Cortex of kidney (tissue), 1 donor: ENCODE measurements at places on chromosomes 4 and X.

GRCh38 chrX:152601848-152602616 lies 35.7 kb upstream of the GABRQ start:
- DNase-seq = no peak

GRCh38 chr4:173246719-173247118 lies 78.1 kb downstream of the GALNT7 start:
- DNase-seq = no peak

GRCh38 chr4:118270492-118270891 lies 82.3 kb downstream of the PRSS12 start:
- no peak for DNase-seq

GRCh38 chrX:133249266-133250058 lies 31.3 kb upstream of the TFDP3 start:
- no peak for DNase-seq

DNA sequence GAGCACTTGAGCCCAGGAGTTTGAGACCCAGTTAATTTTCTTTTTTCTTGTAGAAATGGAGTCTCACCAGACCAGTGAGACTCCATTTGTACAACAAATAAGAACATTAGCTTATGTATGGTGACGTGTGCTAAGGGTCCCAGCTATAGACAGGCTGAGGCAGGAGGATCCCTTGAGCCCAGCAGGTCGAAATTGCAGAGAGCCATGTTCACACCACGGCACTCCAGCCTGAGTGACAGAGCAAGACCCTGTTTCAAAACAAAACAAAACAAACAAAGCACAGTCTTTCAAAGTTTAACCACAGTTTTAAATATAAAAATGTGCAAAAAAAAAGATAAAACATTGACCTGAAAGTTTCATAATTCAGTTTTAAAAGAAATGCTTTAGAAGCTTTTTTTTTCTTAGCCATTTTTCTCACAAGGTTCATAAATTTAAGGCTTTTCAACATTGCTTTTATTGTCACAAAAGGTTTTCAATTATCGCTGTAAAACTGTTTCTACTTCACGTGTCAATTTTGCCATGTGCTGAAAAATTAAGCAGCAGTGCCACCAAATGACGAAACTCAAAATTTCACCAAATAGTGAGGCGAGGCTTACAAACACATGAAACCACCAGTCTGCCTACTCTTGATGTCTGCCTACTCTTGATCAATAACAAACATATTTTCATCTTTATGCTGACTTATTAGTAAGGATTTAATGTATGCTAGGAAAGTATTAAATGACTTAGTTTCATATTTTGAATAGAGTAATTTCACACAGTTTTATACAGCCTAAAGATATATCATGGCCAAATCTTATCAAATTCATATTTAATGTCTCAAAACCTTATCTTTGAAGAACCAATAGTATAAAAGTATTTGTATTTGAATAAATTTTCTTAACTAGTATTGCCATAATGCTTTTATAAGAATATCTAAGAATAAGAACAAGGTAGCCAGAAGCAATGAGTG lies 126.3 kb downstream of the NEK1 start:
- no peak for DNase-seq

GRCh38 chrX:34563804-34564203 lies 93.3 kb downstream of the TMEM47 start:
- DNase-seq = no peak

DNA sequence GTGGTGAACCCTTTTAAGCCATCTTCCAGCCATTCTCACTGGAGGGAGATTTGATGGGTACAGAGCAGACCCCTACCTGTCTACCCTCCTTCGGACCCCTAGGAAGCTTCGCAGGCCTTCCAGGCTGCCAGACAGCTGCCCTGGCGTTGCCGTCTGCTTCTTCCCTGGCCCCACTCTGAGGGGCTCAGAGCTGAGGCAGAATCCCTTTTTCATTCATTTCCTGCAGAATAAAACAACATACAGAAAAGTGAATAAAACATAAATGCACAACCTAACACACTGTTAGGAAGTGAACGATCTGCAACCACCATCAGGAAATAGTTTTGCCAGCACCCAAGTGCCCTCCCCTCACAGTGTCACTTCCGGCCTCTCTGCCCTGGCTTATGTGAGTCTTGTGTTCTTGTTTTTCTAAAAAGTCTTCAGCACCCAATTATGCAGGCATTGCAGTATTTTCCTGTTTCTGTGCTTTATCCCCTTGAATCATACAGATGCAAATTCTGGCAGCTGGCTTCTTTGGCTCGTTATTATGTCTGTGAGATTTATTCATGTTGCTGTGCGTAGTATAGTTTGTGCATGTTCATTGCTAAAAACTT lies 5.6 kb upstream of the ADD1 start:
- no peak for DNase-seq

DNA sequence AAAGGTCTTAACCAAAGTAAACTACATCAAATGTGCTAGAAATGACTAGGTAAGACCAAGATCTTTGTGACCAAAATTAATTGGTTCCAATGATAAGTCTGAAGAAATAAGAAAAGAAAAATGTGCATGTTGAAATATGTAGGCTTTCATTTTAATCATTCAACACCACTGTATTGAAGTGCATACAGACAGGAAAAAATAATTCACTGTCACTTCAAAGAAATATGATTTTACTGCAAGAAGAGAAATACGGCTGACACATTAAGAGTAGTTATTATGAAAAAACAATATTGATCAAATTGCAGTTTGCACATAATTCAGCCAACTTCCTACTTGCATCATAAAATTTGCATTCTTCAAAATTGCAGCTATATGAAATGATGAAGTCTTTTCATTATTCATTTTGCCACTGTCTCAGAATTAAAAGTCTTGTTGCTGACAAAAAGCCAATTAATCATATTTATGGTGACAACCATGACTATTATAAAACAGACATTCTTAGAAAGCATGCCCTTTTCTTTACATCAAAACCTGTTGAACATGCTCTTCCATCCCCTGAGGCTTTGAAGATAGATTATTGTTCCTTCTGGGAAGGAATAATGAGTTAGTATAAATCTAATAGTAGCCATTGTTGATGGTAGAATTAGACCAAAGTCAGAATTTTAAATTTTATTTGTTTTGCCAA lies 405.9 kb upstream of the MAD2L1 start:
- no peak for DNase-seq

DNA sequence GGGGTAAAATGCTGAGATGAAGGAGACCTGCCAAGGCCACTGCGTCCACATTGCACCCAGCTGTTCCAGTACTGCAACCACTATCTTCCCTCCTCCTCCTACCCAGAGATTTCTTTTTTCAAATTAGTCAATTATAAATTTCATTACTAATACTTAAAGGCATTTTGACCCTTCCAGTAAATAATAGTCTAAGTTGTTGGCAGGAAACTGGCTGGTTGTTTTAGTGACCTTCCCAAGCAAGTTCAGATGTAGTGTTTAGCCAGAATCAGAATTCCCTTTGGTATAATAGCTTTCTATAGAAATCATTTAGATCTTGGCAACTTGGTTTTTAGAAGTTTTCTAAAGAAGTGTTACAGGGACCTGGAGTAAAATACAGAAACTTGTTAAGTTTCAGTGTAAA lies 66.0 kb downstream of the AASDH start:
- no peak for DNase-seq

DNA sequence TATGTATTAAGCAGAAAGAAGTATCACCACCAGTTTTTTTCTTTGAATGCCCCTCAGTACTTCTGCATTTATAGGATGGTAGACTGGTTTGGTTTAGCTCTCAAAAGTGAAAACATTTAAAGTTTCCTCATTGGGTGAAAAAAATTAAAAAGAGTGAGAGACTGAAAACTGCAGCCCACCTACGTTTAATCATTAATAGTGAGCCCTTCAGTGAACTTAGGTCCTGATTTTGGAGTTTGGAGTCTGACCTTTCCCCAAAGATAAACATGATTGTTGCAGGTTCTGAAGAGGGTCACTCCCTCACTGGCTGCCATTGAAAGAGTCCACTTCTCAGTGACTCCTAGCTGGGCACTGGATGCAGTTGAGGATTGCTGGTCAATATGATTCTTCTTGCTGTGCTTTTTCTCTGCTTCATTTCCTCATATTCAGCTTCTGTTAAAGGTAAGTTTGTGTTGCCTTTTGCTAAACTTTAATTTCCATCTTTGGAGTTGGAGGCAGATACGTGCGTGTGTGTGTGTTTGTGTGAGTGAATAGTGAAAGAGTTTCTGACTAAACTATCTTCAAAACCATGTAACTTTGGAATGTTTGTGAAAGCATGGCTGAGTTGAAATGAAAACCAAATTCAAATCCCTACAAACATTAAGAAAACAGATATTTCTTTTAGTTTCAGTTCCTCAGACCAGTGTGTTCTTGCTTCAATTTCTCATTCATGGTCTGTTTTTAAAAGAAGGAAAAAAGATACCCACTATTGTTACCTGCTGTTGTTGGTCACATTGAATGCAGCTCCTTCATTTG lies at the start of gene MTTP:
Gene MTTP, plus strand, starts transcription at position 295 of the 795 bp plus-strand sequence. Its CDS starts 86 bp downstream, at position 381.
- DNase-seq = no peak

- DNase-seq = no peak
Measured at GRCh38 chr4:107117726-107118125, 81.6 kb upstream of the DKK2 start.

DNA sequence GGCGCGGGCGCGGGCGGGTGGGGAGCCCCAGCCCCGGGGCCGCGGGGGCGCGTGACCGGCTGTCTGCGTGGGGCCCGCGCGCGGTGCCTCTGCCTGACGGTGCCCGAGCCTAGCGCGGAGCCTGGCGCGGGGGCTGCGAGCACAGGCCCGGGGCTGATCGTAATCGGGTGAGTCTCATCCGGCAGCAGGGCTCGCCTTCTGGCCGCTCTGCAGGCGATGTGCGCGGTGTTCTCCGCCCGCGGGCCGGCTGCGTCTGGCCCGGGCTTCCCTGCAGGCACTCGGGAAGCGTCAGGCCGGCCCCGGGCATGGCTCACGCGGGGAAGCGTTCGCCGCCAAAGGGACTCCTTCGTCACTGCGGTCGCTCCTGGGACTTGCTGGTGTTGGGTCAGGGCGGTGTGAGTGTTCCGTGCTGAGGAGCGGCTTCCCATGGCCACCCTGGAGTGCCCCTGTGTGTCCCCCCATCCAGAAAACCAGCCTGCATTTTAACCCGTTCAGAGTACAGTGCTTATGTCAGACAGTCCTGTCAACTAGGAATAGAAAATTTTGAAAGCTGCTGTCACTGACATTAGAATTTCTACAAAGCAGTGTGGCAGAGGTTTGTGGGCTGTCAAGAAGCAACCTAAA lies 40.6 kb downstream of the FAM149A start:
- DNase-seq = no peak
